Chondrocyte (in vitro differentiated cells): ENCODE measurements at places on chromosomes 16 and 17. TPM values are rescaled to one million over a fixed set of nuclear protein-coding genes. Genes with fewer than 3 reads are reported as not detected.

DNA sequence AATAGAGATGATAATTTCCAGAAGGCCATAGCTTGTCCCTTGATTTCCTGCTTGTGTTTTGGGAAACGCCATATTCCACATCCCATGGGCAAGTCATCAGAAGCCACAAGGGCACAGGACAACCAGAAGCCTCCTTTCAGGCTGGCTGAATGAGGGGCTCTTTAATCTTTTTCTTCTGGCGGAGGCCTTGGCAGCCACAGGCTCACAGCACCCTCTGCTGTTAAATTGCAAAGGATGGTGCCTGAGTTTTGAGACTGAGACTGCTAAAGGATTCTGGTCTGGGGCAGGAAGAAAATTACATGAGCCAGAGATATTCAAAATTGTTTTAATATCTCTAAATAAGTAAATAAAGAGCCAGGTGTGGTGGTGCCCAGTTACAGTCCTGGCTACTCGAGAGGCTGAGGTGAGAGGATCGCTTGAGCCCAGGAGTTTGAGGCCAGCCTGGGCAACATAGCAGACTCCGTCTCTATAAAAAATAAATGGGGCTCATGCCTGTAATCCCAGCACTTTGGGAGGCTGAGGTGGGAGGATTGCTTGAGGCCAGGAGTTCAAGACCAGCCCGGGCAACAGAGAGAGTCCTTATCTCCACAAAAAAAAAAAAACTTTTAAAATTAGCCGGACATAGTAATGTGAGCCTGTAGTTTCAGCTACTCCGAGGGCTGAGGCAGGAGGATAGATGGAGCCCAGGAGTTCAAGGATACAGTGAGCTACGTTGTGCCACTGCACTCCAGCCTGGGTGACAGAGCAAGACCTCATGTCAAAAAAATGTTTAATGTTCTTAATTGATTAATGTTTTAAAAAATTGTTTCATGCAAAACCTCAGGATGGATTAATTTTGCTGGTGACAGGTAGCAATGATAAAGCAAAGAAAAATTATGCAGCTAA, 26.3 kb downstream of the AARSD1 start:
- DNase-seq = no peak

FZD2 gene
- 103 to 127 TPM (median 108 TPM) in 3 replicates for total RNA-seq

KATNB1 gene
- total RNA-seq = 14.0 to 20.6 TPM (median 14.7 TPM) in 3 replicates

DNA sequence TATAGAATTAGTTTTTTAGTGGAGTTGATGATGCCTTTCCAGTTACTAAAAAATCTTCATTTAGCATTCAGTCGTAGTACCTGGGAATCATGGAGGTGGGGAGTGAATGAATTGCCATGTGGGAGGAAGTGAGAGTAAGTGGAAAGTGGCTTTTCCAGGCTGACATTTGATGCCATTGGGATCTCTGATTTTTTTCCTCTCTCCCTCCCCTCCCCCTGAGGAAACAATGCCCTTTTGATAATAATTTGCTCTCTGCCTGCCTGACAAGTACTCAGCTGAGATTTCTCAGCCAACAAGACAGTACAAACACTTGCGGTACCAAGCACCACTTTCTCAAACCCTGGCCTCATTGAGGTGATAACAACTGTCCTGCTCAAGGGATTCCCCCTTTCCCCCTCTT, 2.2 kb downstream of the UBE2Z start:
- DNase-seq = no peak

KRT27 gene
- not detected in 3 replicates for total RNA-seq

DNAH2 gene
- not detected in 3 replicates for total RNA-seq

- DNase-seq = no peak
These were observed 170.4 kb downstream of the SNX29 start for GRCh38 chr16:12146966-12147365.

DNA sequence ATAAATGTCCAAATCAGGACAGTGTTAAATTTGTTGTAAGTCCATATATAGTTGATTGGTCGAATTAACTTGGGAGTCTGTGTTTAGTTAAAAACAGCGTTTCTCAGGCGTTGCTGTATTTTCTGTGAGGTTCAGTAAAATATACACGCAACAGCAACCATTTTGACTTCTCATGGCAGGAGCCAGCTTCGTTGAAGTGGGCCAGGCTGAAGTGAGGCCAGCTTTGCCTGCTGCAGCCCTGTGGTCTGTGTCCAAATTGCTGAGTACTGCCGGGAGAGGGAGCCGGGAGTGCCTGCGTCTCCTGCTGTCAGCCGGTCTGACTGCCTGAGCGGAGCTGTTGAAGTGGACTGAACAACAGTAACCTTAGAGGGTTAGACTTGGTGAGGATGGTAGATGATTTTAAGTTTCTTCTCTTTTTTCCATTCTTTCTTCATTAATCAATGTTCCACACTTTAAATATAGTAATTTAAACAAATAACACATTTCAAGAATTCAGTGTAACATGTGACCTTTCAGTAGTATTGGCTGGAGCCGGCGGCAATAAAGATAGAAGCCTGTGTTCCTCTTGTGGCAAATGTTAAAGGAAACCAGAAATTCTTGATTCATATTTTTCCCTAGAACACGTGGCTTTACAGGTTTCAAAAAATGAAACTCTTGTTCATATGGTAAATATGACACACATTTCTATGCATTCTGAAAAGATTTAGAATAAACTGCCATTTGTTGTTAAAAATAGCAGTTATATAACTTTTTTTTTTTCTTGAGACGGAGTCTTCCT, 37.0 kb upstream of the ZNF750 start:
- DNase-seq = peak; percentile 88
